ENCODE measurements at places on chromosomes 11 and 22.
A peak's percentile ranks its signal among the peaks of the same experiment; 100 is the strongest.

- no peak for DNase-seq
Measured at GRCh38 chr11:75496305-75496752, 29.4 kb downstream of the GDPD5 start.

DNA sequence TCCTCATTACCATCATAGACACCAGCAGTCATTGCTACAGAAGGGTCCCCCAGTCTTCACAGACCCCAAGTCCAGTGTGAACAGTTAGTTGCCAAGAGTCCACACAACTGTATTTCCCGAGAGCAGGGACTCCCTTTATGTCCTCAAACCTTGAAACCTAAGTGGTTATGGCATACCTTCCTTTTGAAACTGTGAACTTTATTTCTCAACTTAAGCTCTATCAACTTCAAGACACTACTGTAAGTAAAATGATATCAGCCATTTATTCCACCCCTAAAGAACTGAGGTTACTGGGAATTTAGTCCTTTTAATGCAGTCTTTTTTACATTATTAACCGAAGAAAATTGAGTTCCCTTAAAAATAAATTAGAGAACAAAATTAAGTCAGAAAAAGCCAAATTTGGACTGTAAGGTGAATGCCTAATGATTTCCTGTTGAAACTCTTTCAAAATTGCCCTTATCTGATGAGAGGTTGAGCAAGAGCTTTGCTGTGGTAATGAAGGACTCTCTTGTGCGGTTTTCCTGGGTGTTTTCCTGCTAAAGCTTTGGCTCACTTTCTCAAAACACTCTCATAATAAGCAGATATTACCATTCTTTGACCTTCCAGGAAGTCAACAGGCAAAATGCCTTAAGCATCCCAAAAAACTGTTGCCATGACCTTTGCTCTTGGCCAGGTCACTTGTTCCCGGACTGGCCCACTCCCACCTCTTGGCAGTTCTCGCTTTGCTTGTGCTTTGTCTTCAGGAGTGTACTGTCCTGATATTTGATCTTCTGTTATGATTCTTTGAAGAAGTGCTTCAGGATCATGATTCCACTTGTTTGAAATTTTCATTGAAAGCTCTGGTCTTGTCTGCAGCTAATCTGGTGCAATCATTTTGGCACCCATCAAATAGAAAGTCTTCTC is 765.4 kb upstream of the ANO3 start:
- DNase-seq, result no peak

GRCh38 chr22:39984746-39985145 is 10.0 kb upstream of the FAM83F start:
- no peak for DNase-seq

- DNase-seq, result no peak
Measured at GRCh38 chr11:12685229-12685628, 11.0 kb downstream of the TEAD1 start.

- no peak for DNase-seq
Measured at GRCh38 chr11:23212807-23213206, 352.5 kb upstream of the CCDC179 start.

- no peak for DNase-seq
Measured at GRCh38 chr22:28259774-28260312, 340.8 kb upstream of the PITPNB start.

DNA sequence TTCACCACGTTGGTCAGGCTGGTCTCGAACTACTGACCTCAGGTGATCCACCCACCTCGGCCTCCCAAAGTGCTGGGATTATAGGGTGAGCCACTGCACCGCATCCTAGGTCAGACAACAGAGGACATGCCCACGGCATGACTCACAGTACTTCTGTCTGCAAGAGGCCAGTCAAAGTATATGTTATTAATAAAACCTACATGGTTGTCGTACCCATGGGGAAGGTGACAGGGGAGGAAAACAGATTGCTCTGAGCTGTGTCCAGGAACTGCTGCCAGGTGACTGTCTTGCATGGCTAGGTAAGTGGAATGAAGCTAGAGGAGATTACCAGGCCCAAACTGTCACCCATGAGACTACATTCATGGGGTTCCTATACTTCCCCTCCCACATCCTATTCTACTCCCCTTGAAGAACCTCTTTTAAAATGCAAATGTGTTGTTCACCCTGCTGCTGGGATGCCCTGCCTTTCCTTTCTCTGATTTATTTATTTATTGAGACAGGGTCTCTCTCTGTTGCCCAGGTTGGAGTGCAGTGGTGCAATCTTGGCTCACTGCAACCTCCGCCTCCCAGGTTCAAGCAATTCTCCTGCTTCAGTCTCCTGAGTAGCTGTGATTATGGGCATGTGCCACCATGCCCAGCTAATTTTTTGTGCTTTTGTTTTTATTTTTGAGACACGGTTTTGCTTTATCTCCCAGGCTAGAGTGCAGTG is 2.0 kb upstream of the NLRX1 start:
- DNase-seq, result no peak

GRCh38 chr11:33040862-33041453 is 1.6 kb downstream of the TCP11L1 start:
- no peak for DNase-seq

- DNase-seq, result no peak
Measured at GRCh38 chr22:38041760-38042487, 15.3 kb upstream of the PICK1 start.

- DNase-seq, result no peak
Measured at GRCh38 chr11:6682591-6682935, 577 bp downstream of the MRPL17 start.

DNA sequence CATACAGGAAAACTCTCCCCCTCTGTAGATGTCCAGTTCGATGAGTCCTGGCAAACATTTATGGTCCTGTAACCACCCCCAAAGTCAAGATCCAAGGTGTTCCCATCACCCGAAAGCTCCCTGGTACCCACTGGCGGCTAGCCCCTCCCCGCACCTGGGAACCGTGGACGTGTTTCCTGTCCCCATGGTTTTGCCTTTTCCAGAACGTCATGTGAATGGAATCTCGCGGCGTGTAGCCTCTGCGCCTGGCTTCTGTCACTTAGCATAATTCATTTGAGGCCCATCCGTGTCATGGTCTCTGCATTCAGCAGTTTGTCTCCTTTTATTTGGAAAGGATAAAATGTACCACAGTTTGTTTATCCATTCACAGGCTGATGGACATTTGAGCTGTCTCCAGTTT is 106.3 kb downstream of the KCNQ1 start:
- DNase-seq, result no peak

DNA sequence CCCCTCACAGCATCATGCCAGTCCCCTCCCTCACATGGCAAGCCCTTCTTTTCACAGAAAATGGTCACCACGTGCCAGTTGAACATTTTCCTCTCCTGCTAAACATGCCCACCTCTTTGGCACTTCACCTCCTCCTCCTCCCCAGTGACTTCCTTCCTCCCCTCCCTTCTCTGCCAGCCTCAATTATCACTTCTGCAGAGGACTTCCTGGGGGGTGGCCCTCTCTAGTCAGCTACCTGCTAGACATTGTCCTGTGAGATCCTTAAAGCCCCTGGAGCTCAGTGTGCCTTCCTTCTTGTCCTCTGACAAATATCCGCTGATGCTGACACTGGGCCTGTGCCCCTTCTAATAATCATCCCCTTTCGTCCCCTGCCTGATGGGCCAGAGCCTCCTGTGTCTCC is 43.2 kb upstream of the E2F8 start:
- no peak for DNase-seq

GRCh38 chr11:12725863-12726682 is 51.9 kb downstream of the TEAD1 start:
- DNase-seq, result no peak

- DNase-seq, result no peak
Measured at GRCh38 chr11:126354631-126355323, 709 bp upstream of the ST3GAL4 start.

- peak; percentile 16 for DNase-seq
Measured at GRCh38 chr22:20156611-20157429, 6.0 kb upstream of the CCDC188 start.

DNA sequence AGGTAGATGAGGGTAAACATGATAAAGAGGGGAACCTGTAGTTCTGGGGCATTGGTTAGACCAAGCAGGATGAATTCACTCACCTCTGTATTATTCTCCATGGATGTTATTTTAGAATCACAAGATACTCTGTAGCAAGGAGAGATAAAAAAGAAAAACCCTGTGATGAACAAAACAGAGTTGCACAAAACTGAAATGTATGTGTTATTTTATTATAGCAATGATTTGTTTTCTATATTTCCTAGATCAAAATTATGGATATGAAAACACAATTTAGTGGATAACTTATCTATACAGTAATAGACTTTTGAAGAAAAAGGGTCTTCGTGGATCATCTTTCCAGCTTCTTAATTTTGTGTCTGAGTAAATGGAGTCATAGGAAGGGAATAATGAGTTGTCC is at the start of gene OR5B17:
Gene OR5B17 (minus strand): TSS at position 101 of the 400 bp plus-strand sequence. CDS start 0 bp downstream, at position 101.
- DNase-seq, result no peak

DNA sequence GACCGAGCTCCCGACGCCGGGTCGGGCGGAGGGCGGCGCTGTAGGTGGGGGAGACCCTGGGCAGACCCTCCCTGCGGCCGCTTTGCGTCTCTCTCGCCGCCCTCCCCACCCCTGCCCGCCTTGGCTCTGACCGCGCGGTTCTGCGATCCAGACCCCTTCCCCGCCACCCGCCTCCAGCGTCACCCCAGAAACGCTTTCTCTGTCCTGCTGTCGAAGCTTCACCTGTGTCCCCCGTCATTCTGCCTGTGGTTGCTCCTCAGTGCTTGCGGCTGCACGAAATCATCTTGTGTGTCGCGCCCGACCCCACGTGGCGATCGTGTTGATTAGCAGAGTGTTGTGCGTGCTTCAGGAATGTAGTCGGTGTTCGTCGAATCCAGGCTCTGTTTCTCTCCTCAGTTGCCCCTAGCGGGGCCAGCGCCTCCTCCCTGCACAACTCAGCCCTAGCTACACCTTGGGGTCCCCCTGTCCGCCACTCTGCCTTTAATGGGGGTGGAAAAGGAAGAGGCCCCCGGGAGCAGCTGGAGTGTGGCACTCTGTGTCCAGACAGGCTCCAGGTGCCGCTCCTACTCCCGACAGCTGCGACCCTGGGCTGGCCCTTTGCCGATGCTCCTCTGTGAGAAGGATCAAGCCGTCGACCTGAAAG is 851 bp downstream of the PTDSS2 start:
- peak; percentile 29 for DNase-seq

DNA sequence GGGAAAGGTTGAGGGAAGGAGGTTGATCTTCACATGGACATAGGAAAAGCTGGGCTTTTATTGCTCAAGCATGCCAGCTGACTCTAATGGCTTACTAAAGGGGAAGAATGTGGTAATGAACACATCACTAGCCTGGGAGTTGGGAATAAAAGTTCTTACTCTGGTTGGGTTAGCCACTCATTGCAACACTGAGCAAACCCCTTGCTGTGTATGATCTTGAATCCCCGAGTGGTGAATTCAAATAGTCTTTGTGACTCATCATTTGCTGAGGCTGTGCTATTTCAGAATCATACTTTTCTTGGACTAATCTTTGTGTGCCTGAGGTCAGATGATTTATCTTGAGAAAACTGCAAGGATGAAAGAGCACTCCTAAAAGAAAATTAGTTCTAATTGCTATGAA is 304.1 kb upstream of the ANO5 start:
- no peak for DNase-seq

DNA sequence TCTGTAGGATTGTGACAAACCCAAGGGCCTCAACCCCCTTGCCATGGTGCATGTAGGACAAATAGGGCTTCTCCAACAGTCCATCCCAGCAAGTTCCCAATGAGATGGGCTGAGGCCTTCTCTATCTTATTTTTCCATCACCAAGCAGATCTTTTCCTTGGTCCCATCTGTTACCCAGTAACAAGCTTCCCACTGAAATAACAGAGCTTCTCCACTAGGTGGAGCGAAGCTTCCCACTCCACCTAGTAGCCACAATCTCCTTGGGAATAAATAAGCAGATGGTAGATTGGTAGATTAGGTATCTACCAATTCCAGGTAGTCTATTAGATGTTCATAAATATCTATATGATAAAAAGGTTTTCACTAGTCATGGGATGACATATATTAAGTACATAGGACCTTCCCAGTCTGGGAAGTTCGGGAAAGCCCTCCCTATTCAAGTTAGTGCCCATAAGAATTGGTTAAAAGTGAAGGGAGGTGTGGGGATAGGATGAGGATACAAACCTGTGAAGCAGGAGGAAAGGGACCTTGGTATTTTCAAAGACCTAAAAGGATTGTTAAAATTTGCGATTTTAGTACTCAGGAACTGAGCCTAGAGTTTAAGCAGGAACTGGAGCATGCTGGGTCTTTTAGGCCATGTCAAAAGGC is 5.9 kb upstream of the OR52L1 start:
- no peak for DNase-seq

GRCh38 chr11:64879244-64879900 is 951 bp upstream of the EHD1 start:
- no peak for DNase-seq

- peak; percentile 67 for DNase-seq
Measured at GRCh38 chr11:31412946-31413345, 43.3 kb downstream of the DNAJC24 start.

DNA sequence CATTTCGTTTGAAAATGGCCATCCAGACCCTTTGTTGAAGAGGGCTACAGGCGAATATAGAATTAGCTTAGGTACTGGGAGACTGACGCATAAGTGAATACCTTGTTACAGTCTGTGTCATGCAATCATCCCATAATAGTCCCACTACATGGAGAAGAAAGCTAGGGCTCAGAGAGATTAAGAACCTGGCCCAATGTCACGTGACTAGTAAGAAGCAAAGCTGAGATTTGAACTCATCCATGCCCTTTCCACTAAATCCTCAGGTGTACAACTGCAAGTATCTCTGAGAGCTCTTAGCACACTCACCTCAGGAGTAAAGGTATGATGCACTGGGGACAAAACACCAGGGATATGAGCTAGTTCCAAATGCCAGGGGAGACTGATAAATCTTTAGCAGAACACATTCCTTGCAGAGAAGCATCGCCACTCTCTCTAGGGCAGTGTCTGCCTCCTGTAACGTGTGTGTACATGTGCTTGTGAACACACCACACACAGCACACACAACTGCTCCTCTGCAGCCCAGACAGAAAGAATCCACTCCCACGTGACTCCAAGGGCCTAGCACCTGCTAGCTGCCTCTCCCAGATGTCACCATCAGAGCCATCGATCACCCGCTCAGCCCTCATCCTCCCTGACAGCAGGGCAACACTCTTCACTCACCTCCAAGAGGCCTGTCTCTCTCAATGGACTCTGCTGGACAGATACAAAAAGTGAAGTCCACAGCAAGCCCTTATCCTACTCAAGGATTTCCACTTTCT is 402.8 kb downstream of the NXPE2 start:
- DNase-seq, result no peak

DNA sequence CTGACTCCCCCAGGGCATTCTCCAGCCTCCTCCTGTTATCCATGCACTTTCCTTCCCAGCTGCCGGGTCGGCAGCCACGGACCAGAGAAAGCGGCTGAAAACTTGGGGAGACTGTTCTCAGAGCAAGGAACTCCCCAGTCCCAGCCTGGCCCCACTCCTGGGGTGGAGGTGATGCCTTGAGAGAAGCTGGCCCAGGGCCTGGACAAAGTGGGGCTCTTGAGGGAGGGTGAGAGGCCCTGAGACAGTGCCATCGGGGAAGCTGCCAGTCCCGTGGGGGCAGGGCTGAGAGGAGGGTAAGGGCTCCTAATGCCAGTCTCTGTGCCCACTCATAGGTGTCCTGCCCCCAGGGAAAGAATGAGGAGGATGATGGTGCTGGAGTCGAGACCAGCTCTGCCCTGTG is 53.8 kb downstream of the FLRT1 start:
- no peak for DNase-seq
